ENCODE measurements at places on chromosomes 2 and 18. TPM values are rescaled to one million over a fixed set of nuclear protein-coding genes. Genes with fewer than 3 reads are reported as not detected.
A peak's percentile ranks its signal among the peaks of the same experiment; 100 is the strongest.

The COLEC11 gene
- 0.18 TPM for total RNA-seq

The CAPG gene
- 28.3 TPM for total RNA-seq

The MPP4 gene
- total RNA-seq, result not detected

The SP140 gene
- 71.3 TPM for total RNA-seq

The SERPINB3 gene
- not detected for total RNA-seq

The UGT1A10 gene
- total RNA-seq, result not detected

The ITGA6 gene
- 7.9 TPM for total RNA-seq

The KCMF1 gene
- 78.1 TPM for total RNA-seq

The CLEC4F gene
- not detected for total RNA-seq

The LHCGR gene
- not detected for total RNA-seq

The CFC1 gene
- total RNA-seq, result not detected

The ATOH8 gene
- total RNA-seq, result not detected

The DYNAP gene
- not detected for total RNA-seq

The ZSCAN30 gene
- 25.4 TPM for total RNA-seq

- H3K36me3 ChIP-seq, result no peaks in the 10 kb centered on the region
- DNase-seq, result no peak
- H3K27me3 ChIP-seq, result peaks cover 11% of the 10 kb centered on the region
- H3K27ac ChIP-seq, result no peak overlapping the region
- H3K4me3 ChIP-seq, result no peak overlapping the region
Measured at GRCh38 chr2:100476606-100477005, 6.3 kb downstream of the NMS start.

DNA sequence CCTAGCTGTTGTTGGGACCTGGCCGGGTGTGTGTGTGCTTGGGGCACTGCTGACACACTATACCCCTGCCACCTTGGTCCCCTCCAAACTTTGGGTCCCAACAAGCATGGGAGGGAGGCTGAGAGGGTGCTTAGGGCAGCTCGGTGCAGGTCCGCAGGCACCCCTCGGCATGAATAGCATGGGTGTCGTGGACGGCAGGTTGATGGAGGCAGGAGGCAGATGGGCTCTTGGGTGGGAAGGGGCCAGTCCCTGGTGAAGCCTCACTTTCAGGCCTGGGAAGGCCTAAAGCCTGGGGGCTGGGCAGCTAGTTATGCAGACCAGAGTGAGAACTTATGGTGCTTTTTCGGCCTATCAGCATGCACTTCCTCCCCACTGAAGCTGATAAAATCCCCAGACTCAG is 164.2 kb downstream of the CDH19 start:
- H3K27ac ChIP-seq, result no peak overlapping the region
- DNase-seq, result no peak
- no peaks in the 10 kb centered on the region for H3K4me1 ChIP-seq
- no peaks in the 10 kb centered on the region for H3K36me3 ChIP-seq
- no peaks in the 10 kb centered on the region for H3K27me3 ChIP-seq
- no peak overlapping the region for H3K4me3 ChIP-seq

DNA sequence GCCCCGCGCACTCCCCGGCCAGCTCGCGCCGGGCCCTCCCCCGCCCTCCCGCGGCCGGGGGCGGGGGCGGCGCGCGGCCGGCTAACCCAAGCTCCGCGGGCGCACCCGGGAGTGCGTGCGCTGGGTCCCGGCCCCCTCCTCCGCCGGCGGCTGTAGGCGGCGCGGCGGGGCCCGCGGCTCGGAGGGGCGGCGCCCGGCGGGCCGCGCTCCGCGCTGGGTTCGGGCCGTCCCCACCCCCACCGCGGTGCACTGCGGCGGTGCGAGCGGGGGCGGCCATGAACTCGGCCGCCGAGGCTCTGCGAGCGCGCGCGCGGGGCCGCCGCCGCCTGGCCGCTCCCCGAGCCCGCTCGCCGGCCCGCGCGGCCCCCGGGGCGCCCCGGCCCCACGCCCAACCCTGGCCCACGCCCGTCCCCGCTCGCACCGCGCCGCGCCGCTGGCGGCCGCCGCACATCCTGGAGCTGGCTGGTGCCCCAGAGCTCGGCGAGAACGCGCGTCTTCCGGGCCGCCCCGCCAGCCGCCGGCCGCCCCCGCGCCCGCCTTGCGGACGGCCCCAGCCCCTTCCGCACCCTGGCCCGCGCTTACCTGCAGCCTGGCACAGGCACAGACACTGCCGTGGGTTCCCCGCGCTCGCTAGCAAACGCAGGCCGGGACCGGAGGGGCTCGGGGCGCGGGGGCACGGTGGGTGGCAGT is at the start of gene ZBTB14:
ZBTB14 (minus strand) TSS at position 496 of the 690 bp plus-strand sequence. CDS start 2,480 bp downstream, outside the sequence.
- H3K36me3 ChIP-seq, result peaks cover 28% of the 10 kb centered on the region
- H3K27me3 ChIP-seq, result no peaks in the 10 kb centered on the region
- H3K4me1 ChIP-seq, result peaks cover 37% of the 10 kb centered on the region
- H3K4me3 ChIP-seq, result peak within 1 kb of the TSS; percentile 89

DNA sequence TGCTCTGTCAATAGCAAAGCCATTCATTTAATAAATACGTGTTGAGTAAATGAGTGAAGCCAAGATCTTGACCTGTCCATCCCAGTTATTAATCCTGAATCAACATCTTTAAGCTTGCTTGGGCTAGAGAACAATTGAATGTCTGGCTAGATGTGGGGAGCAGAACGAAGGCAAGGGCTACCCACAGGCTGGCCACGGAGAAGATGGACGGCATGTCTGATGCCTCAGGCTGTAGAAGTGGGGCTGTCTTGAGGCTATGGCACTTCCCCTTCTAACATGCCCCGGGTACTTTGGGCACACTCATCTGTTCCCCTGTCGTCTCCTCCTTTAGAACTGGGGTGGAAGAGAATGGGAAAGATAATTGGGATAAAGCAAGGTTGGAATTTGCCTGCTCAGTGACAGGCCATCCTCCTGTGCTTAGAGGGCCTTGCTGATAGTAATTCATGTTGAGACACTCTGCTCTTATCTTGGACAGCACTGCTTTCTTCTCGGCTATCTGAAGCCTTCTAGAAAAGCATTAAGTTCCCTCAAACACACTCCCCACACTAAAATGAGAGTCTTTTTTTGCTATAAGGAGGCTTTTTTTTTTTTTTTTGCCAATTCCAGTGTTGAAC is 225.7 kb downstream of the MREG start:
- H3K27ac ChIP-seq, result no peak overlapping the region
- DNase-seq, result no peak
- no peaks in the 10 kb centered on the region for H3K4me1 ChIP-seq
- H3K27me3 ChIP-seq, result peaks cover 2% of the 10 kb centered on the region

- DNase-seq, result peak; percentile 57
- H3K27ac ChIP-seq, result no peak overlapping the region
- no peaks in the 10 kb centered on the region for H3K27me3 ChIP-seq
- H3K36me3 ChIP-seq, result peaks cover 2% of the 10 kb centered on the region
- peaks cover 52% of the 10 kb centered on the region for H3K4me1 ChIP-seq
Measured at GRCh38 chr2:68196120-68196716, 38.5 kb downstream of the PNO1 start.

- H3K27ac ChIP-seq, result no peak overlapping the region
- H3K4me3 ChIP-seq, result no peak overlapping the region
- H3K27me3 ChIP-seq, result no peaks in the 10 kb centered on the region
- DNase-seq, result no peak
- H3K4me1 ChIP-seq, result no peaks in the 10 kb centered on the region
- H3K36me3 ChIP-seq, result no peaks in the 10 kb centered on the region
Measured at GRCh38 chr2:228535396-228535795, 353.9 kb upstream of the SPHKAP start.

GRCh38 chr2:19244460-19245363 is 113.7 kb downstream of the OSR1 start:
- H3K27me3 ChIP-seq, result no peaks in the 10 kb centered on the region
- DNase-seq, result no peak
- no peak overlapping the region for H3K4me3 ChIP-seq
- no peaks in the 10 kb centered on the region for H3K4me1 ChIP-seq
- H3K36me3 ChIP-seq, result no peaks in the 10 kb centered on the region
- H3K27ac ChIP-seq, result no peak overlapping the region

DNA sequence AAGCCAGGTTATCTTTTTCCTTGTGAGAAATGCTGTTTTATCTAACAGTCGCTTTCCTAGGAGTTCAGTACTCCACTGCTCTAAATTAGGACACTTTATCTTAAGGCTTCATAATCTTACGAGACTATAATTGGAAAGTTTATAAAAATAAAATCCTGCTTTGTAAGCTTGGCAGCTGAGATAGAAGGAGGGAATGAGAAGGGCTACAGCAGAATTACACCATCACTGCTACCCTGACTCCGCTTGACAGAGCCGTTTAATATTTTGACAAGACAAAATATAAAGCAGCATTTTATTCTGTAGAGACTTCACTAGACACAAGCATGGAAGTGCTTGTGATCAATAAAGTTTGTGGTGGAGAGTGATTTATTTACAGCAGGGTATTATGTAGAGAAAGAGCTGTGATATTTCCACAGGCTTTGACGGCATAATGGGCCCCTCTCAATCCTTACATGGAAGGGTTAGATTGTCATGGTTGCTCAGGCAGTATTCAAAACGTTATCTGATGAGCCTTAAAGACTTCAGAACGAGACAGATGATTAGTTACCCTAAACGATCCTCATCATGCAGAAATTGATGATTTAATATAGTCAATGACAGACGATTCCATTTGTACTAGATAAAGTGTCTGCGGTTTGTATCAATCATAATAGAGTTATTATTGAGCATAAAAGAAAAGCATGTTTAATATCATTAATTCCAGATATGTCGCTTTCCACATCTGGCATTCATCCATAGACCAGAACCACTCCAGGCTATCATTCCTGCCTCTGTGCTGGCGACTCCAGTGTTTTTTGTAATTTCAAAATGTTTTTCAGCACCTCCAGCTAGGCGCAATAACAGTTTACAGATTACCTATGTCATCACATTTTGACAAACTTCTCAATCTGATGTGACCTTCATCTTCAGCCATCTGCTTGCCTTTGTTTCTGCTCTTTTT is 242.2 kb downstream of the FIGN start:
- no peaks in the 10 kb centered on the region for H3K36me3 ChIP-seq
- H3K27me3 ChIP-seq, result no peaks in the 10 kb centered on the region
- H3K4me1 ChIP-seq, result no peaks in the 10 kb centered on the region
- no peak overlapping the region for H3K27ac ChIP-seq
- no peak for DNase-seq

GRCh38 chr18:28946471-28946870 is 769.5 kb upstream of the CDH2 start:
- no peaks in the 10 kb centered on the region for H3K36me3 ChIP-seq
- DNase-seq, result no peak
- no peak overlapping the region for H3K27ac ChIP-seq
- H3K27me3 ChIP-seq, result no peaks in the 10 kb centered on the region

- H3K27me3 ChIP-seq, result no peaks in the 10 kb centered on the region
- no peaks in the 10 kb centered on the region for H3K36me3 ChIP-seq
- H3K4me1 ChIP-seq, result no peaks in the 10 kb centered on the region
- H3K4me3 ChIP-seq, result no peak overlapping the region
- DNase-seq, result no peak
Measured at GRCh38 chr2:220348206-220348605, 720.8 kb downstream of the SLC4A3 start.

- no peak overlapping the region for H3K4me3 ChIP-seq
- no peaks in the 10 kb centered on the region for H3K36me3 ChIP-seq
- no peak for DNase-seq
- peaks cover 6% of the 10 kb centered on the region for H3K4me1 ChIP-seq
Measured at GRCh38 chr2:9667826-9668225, 37.0 kb upstream of the YWHAQ start.

- H3K4me3 ChIP-seq, result no peak overlapping the region
- peaks cover 23% of the 10 kb centered on the region for H3K4me1 ChIP-seq
- peaks cover 39% of the 10 kb centered on the region for H3K27me3 ChIP-seq
- H3K27ac ChIP-seq, result no peak overlapping the region
Measured at GRCh38 chr2:73289304-73289703, 4.0 kb downstream of the EGR4 start.

DNA sequence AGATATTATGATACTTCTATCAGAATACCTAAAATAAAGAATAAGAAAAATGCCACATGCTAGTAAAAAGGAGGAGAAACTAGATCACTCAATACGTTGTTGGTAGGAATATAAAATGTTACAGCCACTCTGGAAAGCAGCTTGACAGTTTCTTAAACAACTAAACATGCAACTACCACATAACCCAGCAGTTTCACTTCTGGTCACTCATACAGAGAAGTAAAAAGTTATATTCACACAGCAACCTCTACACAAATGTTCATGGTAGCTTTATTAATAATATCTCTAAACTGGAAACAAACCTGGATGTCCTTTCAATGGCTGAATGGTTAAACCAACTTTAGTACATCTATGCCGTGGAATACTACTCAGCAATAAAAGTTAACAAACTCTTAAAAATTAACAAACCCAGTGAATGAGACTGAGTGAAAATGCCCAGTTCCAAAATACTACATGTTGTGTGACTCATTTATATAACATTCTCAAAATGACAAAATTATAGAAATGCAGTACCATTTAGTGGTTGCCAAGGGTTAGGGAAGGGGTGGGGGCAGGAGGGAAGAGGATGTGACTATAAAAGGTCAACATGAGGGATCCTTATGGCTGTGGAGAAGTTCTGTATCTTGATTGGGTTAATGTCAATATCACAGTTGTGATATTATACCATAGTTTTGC is 124.1 kb downstream of the MMADHC start:
- no peak overlapping the region for H3K27ac ChIP-seq
- H3K27me3 ChIP-seq, result no peaks in the 10 kb centered on the region
- H3K36me3 ChIP-seq, result peaks cover 2% of the 10 kb centered on the region
- H3K4me3 ChIP-seq, result no peak overlapping the region
- peak; percentile 16 for DNase-seq

DNA sequence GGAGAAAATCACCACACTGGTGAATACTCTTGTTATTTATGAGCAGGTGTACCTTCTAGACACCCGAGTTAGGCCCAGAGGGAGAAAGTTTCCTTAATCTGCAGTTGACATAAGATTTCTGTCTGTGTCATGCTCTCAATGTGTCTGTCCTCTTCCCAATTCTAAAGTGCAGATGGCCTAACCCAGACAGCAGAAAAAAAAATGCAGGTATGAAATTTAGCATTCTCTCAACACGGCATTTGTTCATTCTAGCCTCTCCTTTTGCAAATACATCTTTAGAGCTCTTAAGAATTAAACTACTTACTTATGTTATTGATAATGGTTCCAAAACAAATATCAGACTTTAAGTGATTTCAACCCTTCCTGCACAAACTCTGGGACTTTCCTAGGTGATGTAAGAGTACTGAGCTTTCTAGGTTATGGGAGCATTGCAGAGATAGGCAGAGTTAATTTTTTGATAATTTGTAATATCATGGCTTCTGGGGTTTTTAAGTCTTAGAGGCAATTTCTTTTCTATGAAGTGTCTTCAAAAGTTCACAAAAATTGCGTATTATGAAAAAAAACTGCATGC is 32.9 kb upstream of the ITGB6 start:
- DNase-seq, result no peak
- no peaks in the 10 kb centered on the region for H3K4me1 ChIP-seq
- no peak overlapping the region for H3K4me3 ChIP-seq
- H3K27me3 ChIP-seq, result peaks cover 2% of the 10 kb centered on the region
- H3K27ac ChIP-seq, result no peak overlapping the region

Data from activated CD4-positive, alpha-beta T cell treated with anti-CD3 and anti-CD28 coated beads for 36 hours (primary cell).